ENCODE measurements at places on chromosomes 6 and 20.

DNA sequence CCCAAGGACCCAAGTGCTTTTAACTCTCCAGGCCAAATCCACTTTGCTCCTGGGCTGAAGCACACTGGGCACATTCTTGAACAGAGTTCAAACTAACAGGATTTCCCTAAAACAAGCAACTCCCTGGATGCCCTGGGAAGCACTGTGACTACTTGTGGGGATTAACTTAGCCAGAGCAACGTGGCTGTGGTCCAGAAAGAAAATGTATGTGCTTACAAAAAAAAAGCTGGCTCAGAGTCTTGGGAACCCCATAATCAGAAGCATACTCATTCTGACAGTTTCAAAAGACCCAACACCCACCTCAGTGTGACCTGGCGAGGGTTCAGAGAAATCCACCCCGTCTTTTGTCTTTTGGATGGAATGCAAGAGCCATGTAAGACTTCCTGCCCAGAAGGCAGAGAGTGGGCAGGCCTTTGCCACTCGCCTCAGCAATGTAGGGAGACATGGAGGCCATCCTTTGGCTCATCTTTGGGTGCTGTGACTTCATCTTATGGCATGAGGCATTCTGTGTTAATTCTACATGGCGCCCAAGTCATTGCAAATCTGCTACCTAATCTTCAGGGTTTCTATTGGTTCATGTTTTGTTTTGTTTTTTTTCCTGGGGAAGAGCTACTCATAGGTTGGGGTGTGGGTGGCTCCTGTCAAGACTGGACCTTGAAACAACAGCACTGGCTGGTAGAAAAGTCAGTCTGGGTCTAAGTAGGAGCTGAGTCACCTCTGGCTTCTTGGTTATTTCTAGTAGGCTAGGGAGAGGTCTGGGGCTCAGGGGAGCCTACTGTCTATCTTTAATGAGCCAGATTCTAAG lies 248.6 kb upstream of the SUPT3H start:
- DNase-seq = no peak

- DNase-seq = no peak
Measured at GRCh38 chr6:73073238-73073637, 152.1 kb downstream of the KHDC1L start.

DNA sequence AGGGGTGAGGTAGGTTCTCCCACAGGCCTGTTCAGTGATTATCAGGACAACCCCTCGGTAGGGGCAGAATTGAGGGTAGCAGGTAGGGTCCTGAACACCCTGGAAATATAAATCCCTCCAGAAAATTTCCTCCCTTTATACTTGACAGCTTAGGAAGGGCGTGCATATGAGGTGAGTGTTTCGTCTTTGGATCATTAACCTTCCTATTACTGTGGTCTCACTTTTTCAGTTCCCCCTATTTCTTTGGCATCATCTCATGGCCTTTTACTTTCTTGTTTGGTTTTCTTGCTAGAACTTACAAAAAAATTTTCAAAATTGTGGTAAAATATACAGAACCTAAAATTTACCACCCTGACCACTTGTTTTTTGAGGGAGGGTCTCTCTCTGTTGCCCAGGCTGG lies 18.7 kb upstream of the EPB41L1 start:
- DNase-seq = no peak

GRCh38 chr6:43800746-43801494 lies 30.9 kb downstream of the VEGFA start:
- DNase-seq = no peak

DNA sequence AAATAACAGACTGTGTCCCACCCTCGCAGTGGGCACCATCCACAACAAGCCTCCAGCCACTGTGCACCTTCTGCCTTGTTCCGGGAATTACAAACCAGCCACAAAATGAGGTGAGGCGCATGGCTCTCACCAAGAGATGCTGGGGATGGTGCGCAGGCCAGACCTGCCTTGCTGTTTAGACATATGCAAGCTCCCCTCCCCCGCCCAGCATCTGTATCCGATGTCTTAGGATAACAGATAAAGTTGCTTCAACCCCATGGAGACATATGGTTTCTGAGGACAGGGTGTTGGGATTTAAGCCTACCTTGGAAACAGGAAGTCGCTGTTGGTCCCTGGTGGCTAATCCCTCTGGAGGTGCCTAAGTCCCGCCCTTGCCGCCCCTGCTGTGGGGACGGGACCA lies 50.4 kb upstream of the MPC1 start:
- no peak for DNase-seq

DNA sequence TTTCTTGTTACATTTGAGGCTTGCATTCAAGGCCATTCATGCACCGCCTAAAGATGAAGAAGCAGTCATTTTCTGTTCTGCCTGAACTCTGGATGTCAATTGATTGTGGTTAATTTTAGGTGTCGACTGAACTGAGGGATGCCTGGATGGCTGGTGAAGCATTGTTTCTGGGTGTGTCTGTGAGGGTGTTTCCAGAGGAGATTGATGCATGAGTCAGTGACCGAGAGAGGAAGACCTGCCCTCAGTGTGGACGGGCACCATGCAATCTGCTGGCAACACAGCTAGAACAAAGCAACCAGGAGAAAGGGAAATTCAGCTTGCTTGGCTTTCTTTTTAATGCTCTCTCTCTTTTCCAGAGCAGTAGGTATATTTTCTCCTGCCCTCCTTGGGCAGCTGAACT lies 164.1 kb upstream of the ECI2 start:
- no peak for DNase-seq

DNA sequence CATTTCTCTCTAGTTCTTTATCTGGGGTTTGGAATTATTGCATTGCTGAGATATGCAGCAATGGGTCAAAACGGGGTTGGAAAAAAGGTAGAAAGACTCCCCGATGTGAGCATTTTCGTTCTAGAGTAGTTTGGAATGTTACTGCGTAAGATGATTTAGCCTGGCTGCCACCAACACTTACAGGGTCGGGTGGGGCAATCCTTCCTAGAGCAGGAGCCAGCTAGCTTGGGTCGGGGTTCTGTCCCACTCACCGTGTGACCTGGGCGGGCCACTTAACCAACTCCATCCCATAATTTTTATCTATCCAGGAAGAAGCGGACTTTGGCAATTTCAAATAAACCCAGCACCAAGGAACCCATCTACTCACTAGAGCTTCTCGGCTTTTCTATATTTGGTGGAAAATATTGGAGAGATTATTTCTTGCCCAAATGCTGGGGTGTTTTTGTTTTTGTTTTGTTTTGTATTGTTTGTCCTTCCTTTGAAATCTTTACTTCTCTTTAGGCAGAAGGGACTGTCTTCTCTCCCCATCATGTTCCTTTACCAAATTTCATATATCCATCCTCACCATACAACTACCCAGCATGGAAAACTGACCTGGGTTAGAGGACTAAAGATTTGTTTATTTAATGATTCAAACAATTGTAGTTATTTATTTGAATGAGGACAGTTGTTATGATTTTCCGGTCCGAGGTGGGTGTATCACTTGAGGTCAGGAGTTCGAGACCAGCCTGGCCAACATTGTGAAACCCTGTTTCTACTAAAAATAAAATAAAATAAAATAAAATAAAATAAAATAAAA lies 72.4 kb downstream of the GPX5 start:
- no peak for DNase-seq

GRCh38 chr6:90294614-90294988 lies 2.0 kb downstream of the BACH2 start:
- DNase-seq = no peak

DNA sequence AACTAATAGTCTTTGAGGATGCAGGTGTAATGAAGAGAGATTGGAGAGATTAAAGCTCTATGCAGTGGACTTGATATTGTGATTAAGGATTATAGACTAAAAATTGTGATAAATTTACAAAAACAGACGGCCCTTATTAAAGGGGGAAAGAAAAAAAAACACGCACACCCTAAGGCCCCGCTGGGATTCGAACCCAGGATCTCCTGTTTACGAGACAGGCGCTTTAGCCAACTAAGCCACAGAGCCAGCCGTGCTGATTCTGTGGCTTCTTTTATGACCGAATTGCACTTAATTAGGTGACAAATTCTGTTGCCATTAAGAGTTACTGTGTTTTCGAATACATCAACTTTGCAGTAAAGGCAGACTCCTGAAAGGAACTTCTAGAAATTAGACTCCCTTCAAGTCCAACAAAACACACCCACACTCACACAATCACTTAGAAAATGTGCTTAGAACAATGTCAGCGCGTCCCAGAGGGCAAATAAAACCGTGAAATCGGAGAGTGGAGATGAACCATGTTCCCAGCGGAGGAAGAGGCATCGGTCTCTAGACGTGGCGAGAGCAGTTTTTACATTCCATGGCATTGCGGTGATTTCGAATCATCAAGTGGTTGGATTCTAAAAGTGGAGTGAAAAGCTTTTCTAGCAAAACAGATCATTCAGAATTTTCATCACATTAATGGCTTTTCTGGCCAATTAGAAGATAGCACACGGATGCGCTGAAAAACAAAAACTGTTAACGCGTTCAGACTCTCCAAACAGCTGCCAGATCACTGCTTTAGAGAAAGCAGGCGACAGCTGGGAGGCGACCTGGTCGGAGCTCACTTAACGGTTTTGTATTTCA lies 122.6 kb downstream of the GPX5 start:
- no peak for DNase-seq

DNA sequence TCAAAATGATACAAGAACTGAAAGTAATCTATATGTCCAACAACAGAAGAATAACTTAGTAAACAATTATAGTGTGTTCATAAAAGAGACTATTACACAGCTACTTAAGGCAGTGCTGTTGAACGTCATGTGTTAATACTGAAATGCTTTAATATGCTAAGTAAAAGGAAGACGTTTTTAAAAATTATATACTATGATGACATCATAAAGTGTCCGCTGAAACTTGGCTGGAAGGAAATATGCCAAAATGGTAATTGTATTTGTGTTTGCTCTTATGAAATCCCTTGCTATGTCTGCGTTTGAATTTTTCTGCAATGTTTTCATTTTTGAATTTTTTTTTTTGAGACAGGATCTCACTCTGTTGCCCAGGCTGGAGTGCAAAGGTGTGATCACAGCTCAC lies 679.3 kb downstream of the DHX35 start:
- no peak for DNase-seq

- DNase-seq = no peak
Measured at GRCh38 chr6:50959081-50959641, 140.5 kb downstream of the TFAP2B start.

- no peak for DNase-seq
Measured at GRCh38 chr6:39756582-39756981, 31.4 kb upstream of the KIF6 start.

DNA sequence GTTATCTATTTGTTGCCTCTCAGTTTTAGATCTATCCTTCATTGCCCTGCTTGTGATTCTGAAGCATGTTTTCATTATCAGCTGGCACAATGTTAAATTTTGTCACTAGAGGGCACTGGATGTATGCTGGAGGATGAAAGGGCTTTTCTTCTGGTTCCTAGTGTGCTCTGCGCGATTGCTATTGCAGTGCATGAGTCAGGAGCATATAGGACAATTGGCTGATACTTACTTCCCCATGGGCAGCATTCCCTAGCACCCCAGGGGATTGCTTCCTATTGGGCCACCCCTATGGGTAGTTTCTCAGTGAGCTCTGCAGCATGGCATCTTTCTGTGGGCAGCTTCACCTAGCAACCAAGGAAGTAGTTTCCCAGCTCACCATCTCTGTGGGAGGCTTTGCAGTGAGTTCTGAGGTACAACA lies 280.3 kb upstream of the SYNCRIP start:
- no peak for DNase-seq

DNA sequence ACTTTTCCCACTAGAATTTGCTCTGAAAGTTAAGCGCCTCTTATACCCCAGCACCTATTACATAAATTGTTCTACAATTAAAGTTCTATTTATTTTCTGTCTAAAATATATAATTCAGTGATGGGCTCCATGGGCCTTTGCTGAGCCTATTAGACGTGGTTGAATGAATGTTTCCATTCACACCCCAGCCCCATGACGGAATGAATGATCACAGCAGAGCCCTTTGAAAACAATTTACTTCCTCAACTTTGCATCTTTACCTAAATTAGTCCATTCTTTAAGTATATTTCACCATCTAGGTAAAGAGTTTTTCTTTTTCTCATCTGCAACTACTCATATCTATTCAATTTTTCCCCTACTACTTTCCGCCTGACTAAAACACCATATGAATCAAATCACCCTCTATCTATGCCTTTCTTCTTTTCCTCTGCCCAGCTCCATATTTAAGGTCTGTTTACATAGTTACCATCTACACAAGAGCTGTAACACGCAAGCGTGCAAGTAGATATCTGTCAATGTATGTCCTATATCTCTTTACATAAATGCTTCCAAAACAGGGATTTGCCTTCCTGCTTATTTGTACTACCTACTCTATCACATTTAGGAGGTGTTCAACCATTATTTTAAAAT lies 69.7 kb downstream of the ECT2L start:
- DNase-seq = no peak

DNA sequence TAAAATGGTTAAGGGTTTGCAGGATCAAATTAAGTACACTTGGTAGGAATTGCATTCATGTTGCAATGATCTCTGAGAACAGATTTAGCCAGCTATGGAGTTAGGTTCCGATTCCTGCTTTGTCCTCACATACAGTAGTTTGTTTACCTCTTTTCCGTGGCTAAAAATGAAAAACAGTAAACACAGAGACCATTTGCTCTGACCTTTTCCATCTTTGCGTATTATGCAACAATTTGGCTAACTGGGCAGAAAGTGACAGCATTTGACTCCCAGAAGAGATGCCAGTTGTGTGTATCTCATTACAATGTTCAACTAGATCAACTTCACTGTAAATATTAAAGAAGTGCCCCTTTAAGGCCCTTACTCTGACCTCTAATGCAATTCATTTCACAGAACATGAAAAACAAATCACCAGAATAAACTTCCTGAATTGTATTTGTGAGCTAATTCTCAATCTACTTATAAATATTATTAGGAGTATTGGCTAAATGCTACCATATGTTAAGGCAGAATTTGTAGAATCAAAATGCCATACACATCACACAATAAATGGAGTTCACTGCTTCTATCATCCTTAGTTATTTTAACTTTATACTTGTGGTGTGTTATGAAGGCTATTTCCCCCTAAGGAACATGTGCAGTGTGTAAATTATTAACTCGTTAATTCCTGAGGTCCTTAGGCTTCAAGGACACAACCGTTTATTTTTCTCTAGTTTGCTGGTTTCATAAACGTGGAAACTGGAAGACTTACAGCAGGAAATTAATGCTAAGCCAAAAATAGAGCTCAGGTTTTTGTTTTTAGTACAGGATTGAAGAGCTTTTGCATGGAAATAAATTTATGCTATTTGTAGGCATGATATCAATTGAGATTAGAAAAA lies 380.7 kb upstream of the CITED2 start:
- no peak for DNase-seq

GRCh38 chr6:38651121-38651784 lies 11.5 kb upstream of the BTBD9 start:
- DNase-seq = no peak

Measured in substantia nigra (tissue), 51 donors.